Camera-type eye (tissue), 1 donor: ENCODE measurements at places on chromosomes 12 and 14. TPM values are rescaled to one million over a fixed set of nuclear protein-coding genes. Genes with fewer than 3 reads are reported as not detected.

Gene BIN2
- 4.2 TPM for total RNA-seq

Gene GPX2
- 1.5 TPM for total RNA-seq

Gene RFX4
- total RNA-seq, result 0.11 TPM

Gene SERPINA9
- total RNA-seq, result not detected

Gene PWP1
- 74.9 TPM for total RNA-seq

Gene RASSF9
- total RNA-seq, result 5.9 TPM

Gene ASIC1
- total RNA-seq, result 8.0 TPM

Gene SPTB
- 25.2 TPM for total RNA-seq

Gene LBHD2
- not detected for total RNA-seq

Gene SNAPC1
- total RNA-seq, result 9.2 TPM

Gene FGD6
- total RNA-seq, result 23.4 TPM

Gene SYCP3
- not detected for total RNA-seq

Gene RD3L
- total RNA-seq, result 12.0 TPM

Gene MFAP5
- 96.9 TPM for total RNA-seq

Gene STYK1
- total RNA-seq, result 1.2 TPM
